HCT116 (cell line): ENCODE measurements at places on chromosomes 13 and 19. TPM values are rescaled to one million over a fixed set of nuclear protein-coding genes. Genes with fewer than 3 reads are reported as not detected.

Gene NRTN
- total RNA-seq: 11.5 TPM

DNA sequence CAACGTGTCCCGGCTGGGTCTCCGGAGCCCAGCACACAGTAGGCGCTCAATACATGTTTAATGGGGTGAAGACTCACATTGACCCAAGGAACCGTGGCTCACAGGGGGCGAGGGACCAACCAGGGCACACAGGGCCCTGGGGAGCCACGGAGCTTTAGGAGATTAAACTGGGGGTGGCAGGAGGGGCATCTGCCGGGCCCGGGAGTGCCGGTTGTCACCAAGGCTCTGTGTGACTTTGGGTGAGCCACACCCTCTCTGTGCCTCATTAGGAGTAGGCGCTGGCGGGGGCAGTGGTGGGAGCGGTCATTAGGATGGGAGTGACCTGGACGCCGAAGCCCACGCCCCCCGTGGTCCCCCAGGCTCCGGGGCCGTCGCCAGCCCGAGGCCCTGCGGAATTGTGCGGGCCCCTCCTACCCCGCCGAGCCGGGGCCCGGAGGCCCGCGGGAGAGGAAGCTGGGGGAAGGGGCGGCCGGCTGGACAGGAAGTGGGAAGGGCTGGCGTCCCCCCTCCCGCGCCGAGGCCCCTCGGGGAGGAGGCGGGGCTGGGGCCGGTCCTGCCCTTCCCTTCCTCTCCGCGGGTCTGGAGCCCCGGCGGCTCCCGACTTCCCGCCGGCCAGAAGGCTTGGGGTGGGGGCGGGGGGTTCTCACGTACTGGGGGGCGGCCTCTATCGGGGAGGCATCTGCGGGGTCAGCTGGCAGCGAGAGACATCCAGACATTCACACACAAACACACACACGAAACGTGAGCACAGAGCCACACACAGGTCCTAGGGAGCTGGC lies 1.8 kb upstream of the SSBP4 start:
- DNase-seq: no peak

DNA sequence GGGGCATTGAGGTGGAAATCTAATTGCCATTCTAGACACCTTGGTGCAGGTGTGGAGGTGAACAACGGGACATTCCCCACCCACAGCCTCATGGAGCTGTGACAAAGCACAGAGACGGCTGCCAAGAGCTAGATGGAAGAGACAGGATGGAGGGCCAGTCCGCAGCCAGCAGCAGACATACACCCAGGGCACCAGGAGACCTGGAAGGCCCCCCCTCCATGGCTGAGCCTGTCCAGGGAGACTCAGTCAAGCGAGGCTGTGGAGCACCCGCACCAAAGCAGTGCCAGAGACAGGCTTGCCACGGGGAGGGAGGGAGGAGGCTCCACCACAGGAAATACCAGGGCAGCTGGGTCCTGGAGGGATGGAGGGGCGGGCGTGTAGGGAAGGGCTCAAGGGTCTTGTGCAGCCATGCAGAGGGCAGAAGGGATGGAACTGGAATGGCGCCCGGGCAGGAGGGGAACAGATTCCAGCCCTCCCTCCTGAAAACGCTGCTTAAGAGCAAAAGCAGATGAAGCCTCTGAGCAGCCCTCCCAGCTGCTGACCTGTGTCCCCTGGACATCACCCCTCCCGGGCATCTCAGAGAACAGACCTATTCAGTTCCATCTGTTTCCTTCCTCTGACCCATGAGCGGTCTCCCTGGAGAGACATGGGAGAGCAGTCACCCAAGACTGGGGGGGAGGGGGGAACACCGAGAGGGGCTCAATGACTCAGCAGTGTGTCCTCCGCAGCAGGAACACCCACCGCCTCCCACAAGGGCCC lies 14.4 kb downstream of the EPS15L1 start:
- DNase-seq: no peak

- DNase-seq: no peak
Observed at GRCh38 chr13:63691474-63691873, 2275.8 kb upstream of the PCDH20 start.

GRCh38 chr13:32408296-32409000 lies 19.5 kb downstream of the N4BP2L1 start:
- DNase-seq: no peak

Gene LRFN3
- total RNA-seq: 18.8 TPM

GRCh38 chr13:25783076-25783475 lies 268.7 kb downstream of the SHISA2 start:
- no peak for DNase-seq

- no peak for DNase-seq
Observed at GRCh38 chr19:35154525-35155406, at the start of gene FXYD5. Gene FXYD5 (plus strand): TSS chr19:35154735. CDS start chr19:35155551, 816 bp downstream.

Gene CBLC
- 54.3 TPM for total RNA-seq

DNA sequence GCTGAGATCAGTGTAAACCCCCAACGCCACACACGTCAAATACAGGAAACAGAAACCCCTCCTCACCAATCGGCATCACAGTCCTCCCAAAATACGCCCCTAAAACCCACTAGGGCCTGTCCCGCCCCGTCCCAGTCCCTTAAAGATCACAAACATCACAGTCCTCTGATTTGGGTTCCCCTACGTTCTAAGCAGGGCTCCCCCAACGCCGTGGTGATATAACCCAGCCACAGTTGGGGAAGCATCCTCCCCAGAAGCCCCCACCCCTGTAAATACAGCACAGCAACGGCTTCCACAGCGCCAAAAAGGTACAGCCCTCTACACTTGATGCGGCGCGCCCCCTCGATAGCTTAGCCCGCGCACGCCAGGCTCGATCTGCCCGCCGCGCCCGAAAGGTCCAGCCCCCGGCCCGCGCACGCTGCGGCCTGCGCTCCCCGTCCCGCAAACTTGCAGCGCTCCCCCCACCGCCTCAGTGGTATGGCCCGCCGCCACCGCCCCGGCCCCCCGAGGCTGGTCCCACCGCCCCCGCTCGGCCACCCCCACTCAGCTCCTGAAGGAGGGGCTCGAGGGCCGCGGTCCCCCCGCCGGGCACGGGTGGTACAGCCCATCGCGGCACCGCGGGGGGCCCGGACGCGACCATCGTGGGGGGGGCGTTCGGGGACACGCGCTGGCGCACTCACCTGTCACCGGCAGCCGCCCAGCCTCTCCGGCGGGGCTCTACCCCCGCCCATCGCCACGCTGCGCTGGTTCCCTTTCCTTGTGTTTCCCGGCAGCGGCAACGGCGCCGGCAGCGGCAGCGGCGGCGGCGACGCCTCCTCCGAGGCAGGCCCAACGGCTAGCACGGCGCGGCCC lies at the start of gene AKT2:
TSS of gene AKT2 (minus strand) at position 845 of the 852 bp plus-strand sequence. CDS start 20,078 bp downstream, outside the sequence.
- DNase-seq: no peak

GRCh38 chr13:36344173-36344572 lies 2.0 kb downstream of the SPART start:
- DNase-seq: no peak

GRCh38 chr19:37654629-37655300 lies 500 bp downstream of the ZFP30 start:
- no peak for DNase-seq

Gene EPN1
- total RNA-seq: 122 TPM

DNA sequence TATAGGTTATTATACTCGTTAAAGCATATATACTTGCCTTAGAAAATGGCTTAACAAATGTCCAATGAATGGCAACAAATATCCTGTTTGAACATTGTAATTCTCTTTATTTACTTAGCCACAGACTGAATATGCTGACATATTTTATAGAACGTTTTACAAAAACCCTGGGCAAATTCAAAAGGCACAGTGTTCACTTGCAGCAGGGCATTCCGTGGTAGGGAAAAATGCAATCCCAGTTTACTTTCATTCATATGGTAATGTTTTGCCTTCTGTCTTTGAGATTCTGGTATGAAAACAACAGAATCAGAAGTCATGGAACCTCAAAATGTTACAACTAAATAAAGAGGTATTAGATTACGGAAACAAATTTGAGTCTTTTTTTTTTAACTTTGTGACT lies 56.2 kb upstream of the MYCBP2 start:
- DNase-seq: no peak

DNA sequence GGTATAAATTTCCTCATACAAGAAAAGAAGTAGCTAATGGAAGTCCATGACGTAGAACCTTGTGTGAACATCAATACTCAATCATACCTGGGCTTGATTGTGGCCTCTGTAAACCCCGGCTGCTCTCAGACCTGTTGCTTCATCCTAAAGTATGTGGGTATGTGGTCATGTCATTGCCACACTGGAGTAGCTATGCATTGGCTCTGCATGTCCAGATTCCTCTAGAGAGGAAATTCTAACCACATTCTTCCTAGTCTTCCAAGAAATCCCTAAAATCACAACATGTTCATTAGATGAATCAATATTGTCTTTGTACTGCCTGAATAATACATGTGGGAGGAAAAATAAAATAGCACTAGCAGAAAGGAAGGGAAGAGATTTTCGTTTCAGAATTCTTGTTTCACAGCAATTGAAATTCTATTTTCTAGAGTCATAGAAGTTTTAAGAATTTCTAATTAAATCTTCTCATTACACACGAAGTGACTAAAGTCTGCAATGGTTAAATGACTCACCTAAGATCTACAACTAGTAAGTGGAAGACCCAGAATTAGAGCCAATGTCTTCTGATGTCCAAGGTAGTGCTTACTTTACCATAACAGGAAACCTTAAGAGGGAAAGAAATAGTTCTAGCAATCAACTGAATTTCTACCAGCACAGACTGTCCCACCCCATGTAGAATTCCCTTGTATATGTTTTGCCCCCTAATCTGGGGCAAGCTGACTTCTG lies 28.0 kb downstream of the RXFP2 start:
- DNase-seq: no peak

- DNase-seq: no peak
Observed at GRCh38 chr13:99467764-99468163, 33.5 kb upstream of the TM9SF2 start.

Gene AKT2
- total RNA-seq: 141 TPM

DNA sequence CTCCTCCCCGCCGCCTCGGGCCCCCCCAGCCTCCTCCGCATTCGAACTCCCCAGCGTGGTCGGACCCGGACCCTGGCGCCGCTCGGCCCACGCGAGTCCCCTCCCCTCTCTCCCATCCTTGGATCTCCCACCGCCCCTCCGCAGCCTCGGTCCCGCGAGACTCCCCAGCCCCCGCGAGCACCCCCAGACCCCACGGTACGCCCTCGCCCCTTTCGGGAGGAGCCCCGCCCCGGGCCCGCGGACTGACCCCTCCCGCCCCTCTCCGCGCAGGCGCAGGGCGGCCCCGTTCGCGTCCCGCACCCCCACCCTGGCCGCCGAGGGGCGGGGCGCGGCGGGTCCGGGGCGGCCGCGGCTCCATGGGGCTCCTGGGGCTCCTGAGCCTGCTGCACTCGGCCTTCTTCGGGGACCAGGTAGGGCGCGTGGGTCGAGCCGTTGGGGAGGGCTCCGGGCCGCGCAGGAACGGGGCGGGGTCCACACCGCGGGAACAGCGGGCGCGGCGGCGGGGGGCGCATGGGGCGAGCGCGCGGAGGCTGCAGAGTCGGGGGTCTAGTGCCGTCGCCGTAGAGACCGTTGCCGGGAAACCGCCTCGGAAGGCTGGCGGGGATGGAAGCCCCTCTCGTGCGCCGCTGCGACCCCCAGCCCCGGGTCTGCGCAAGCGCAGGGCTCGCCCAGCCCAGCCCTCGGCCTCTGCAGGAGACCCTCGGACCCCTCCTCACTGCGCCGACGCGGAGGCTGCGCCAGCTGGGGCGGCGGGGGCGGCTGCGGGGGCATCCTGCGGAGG lies 3.8 kb upstream of the APC2 start:
- no peak for DNase-seq

DNA sequence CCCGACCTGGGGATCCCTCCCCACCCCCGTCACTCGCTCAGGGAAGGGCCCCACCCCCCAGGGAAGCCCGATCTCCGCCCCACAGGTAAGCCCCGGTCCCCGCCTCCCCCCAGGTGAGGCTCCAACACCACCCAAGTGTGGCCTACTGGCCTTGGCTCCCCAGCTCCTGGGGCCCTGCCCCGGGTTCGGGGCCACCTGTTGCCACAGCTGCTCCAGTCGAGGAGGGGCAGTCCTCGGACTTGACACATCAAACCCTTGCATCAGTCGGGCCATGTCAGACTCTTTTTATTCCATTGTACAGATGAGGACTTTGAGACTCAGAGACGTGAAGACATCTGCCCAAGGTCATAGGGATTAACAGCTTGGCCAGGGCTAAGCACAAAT lies 512 bp downstream of the CC2D1A start:
- DNase-seq: no peak

- DNase-seq: no peak
Observed at GRCh38 chr13:66477816-66478215, 752.3 kb downstream of the PCDH9 start.

GRCh38 chr19:37572203-37572602 lies 22.4 kb downstream of the ZNF571 start:
- no peak for DNase-seq

- DNase-seq: no peak
Observed at GRCh38 chr13:38121267-38121666, 228.4 kb upstream of the UFM1 start.

GRCh38 chr19:16217716-16218451 lies 20.2 kb downstream of the AP1M1 start:
- no peak for DNase-seq

DNA sequence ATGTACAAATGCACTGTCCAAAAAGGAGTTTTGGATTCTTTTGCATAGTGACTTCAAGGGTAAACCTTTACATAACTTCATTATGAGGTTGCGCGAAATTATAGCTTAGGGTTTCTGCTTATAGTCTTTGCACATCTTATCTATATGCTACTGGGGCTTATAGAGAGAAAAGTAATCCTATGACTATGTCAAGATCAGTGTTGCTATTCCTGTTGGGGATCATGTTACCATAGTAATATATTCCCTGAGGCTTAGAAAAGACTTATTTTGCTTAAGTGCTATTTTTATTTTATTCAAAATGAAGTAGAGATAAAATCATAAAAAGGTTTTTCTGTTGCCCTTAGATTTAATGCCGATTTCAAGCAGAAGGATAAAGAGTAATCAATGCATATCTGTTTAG lies 14.7 kb upstream of the POSTN start:
- DNase-seq: no peak

DNA sequence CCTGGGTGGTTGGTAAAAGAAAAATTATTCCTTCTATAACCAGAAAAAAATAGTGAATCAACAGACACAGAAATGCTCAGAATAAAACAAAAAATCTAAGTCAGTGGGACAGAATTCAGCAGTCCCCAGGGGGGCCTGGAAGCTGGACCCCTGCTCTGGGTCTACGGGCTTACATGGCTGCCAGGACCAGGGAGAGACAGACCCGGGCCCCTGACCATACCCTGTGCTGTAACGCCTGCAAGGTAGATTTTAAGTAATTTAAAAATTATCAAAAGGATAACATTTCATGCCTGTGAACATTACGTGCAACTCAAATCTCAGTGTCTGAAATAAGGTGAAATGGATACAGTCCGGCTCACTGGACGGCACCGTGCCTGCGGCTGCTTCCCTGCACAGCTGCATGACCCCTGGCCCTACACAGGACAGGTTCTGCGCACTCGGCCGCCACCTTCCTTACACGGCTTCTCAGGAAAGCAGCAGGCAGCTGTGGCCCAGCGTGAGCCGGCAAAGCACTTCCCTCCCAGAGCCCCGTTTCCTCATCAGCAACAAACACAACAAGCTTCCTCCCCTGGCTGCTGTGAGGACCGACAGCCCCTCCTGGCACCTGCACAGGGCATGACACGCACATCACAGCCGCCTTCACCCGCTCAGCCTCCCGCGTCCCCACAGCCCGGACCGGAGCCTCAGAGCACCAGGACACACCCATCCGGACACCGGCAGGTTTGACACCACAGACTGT lies 22.2 kb downstream of the RASA3 start:
- DNase-seq: no peak

Gene ZNF606
- 0.05 TPM for total RNA-seq
